Activated naive CD8-positive, alpha-beta T cell treated with anti-CD3 and anti-CD28 coated beads, Interleukin-2, amount 50 U/mL, for 16 hours (primary cell): ENCODE measurements at places on chromosomes 2 and 18.

DNA sequence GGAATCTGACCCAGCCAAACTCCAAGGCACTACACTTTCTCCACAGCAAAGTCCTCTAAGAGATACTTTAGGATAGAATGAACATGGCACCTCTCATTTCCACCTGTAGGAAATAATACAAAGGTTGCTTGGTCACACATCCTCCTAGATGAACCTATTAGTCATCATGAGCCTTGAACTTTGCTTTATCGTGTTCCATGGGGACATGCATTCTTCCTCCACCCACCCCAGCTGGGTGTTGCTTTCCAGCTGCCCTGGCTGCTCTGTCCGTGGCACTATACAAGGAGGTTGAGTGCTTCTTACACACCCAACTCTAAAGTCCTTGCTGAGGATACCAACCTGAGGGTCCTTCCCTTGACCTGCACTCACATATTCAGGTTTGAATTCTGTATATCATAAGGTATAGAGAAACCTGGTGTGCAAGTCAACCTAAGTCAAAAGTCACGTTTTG is 52.7 kb downstream of the SPRED2 start:
- no peak for DNase-seq

DNA sequence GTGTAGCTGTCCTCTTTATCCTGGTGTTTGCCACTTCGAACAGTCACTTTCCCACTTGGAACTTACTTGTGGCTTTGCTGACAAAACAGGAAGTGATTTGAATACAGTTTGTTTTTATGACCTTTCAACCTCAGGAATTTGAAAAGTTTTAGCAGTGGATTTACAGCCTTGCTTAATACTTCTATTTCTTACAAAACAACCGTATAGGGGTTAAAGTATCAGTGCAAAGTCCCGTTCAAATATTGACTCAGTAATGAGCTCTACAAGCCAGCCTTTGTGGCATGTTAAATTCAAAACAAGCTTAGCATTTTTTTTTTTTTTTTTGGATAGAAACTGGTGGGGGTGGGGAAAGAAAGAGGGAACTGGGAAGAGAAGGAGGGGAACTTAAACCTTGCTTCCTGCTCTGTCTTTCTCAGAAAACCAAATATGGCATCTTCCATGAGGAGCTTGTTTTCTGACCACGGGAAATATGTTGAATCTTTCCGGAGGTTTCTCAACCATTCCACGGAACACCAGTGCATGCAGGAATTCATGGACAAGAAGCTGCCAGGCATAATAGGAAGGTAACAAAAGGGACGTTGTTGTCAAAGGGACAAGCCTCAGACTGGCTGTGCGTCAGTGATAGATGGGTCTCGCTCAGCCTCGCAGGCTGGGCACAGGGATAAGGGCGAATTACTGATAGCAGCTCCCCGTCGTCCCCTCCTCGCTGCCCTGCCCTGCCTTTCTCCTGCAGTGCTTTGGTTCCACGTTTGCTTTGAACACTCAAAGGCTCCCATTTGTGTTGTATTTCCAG is at the start of gene HNMT:
Gene HNMT (plus strand): TSS at position 408 of the 793 bp plus-strand sequence. CDS start 19 bp downstream, at position 427.
- no peak for DNase-seq

DNA sequence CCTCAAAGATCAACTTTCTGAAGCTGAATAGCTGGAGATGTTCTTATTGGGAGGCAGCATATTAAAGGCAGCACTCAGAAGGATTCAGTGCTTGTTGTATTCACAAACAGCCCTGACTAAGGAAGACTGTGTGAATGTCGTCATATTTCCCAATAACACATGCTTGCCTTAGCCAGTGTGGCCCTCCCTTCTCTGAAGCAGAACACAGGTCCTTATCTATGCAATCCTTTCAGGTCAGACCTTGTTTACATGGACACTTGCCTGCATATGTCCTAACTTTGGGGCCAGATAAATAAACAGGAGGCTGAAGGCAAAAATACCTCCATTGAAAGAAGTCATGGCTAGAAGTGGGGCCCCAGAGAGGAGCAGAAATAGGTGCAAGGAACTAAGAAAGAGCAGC is 97.2 kb downstream of the SLC4A3 start:
- DNase-seq = no peak

GRCh38 chr2:3951131-3951954 is 248.0 kb downstream of the DCDC2C start:
- no peak for DNase-seq

DNA sequence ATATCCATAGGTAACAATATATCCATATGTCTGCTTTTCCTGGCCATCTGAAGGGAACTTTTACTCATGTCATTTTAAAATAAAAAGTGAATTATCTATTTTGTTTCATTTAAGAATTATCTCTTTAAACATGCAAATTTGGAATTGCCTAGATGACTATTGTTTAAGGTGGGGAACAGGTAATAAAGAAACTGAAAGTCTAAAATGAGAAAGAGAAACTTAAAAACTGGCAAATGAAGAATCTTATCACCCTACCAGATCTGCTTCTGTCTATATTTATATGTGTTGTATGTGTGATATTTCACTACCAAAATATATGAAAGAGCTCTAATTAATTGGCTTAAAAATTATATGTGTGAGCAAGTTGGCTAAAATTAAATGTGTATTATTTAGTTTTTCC is 243.2 kb upstream of the KCNH7 start:
- no peak for DNase-seq

- DNase-seq = no peak
Measured at GRCh38 chr18:42675810-42676209, 439.7 kb downstream of the RIT2 start.

DNA sequence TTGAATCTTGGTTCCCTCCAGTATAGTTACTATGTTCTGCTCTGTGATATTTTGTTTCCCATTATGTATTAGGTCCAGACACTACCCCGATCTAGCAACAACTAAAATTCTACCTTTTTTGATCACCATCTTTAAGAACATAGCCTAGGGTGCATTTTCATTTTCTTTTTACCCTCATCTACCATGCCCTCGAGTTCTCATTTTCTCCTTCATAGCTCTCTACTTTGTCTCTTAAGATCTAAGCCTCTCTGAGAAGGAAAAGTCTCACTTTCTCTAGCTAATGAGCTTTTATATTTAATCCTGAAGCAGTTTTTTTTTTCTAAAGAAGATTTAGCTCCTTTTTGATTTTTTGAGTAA is 1089.4 kb upstream of the SLC39A10 start:
- no peak for DNase-seq

DNA sequence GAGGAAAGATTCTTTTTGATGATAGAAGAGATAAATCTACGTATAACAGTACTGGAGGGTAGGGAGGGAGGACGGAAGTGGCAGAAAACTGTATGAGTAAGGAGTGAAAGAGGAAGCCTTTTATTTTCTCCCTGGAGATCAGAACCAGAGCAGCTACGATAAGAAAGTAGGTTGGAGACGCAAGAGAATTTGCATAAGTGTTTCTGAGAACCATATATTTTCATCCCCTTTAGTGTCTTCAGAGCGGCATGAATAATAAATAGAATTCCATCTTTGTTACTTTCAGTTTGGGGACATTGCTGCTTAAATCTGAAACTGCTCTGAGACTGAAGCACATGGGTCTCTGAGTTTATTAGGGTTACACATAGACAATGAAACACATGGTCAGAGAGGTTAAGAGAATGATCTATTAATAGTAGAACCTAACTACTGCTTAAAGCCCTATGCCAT is 230.2 kb upstream of the TNP1 start:
- DNase-seq = no peak

DNA sequence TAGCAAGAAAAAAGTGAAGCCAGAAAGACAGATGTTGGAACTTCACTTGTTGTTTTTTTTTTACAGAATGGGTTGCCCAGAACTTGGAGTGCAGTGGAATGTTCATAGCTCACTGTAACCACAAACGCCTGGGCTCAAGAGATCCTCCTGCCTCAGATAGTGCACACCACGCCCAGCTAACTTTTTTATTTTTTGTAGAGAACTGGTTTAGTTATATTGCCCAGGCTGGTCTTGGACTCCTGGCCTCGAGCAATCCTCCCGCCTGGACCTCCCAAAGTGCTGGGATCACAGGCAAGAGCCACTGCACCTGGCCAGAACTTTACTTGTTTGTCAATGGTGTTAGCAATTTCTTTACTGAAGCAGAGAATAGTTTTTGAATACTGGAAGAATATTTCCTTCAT is 11.9 kb upstream of the ASPRV1 start:
- DNase-seq = no peak

DNA sequence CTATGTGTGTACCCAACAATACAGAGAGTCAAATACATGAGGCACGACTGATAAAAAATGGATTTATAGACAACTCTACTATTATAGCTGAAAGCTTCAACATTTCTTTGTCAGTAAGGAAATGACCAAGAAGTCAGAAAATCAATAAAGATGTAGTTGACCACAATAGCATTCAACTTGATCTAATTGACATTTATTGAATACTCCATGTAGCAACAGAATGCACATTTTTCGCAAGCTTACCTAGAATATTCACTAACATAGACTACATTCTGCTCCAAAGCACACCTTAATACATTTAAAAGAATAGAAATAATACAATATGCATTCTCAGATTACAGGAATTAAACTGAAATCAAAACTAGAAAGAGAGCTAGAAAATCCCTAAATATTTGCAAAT is 49.2 kb upstream of the ZNF804A start:
- no peak for DNase-seq

DNA sequence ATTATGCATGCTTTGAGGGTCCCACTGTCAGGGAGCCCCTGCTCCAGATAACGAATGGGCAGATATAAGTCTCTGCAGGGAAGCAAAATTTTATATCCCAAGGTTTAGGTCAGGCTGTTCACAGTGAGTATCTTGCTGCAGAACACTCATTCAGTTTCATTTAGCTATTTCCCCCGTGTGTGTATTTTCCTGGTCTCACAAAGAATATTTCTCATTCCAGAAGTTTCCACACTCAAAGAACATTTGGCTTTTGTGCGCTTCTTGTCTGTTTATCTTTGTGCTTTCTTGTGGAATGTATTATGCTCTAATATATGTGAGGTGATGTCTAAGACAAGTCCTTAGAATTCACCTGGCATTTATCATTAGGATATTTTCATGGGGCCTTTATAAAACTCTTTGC is 140.4 kb upstream of the MMADHC start:
- DNase-seq = no peak

DNA sequence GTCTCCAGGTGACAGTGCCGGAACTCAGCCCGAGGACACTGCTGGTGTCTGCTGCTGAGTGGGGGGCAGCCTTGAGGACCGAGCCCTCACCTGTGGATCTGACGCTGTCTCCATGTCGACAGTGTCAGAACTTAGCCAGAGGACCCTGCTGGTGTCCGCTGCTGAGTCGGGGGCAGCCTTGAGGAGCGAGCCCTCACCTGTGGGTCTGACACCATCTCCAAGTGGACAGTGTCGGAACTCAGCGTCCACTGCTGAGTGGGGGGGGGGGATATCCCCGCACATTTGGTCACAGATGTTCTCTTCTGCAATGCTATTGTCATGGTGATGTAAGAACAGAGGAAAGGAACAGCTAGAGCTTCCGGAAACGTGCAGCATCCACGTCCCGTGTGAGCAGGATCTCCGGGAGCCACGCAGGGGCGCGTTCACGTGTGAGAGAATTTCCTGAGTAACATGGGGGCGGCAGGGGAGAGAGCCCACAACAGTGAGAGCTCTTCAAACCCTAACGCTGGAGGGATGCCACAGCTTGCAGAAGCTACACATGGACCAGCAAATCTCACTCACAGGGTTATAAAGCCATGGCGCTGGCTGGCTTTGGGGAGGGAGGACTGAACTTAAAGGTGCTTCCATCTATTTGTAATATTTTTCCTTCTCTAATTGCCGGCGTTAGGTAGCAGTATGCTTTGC is 250.7 kb upstream of the SALL3 start:
- no peak for DNase-seq

DNA sequence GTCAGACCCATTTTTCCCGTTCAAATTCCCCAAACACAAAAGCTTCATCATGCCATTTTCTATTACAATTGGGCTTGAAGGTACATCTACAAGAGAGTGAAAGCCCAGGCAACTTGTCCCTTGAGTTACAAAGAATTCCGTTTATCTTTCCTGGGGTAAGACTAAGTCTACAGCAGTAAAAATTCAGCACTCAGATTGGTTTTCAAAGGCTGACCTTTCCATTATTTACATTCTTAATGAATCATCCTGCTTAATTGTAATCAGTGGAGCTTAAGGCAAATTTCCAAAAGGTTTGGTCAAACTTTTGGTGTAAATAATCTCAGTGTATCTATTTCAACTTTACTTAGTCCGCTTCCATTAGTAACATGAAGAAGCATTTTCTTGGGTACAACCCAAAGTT is 33.4 kb upstream of the ST3GAL5 start:
- DNase-seq = no peak

DNA sequence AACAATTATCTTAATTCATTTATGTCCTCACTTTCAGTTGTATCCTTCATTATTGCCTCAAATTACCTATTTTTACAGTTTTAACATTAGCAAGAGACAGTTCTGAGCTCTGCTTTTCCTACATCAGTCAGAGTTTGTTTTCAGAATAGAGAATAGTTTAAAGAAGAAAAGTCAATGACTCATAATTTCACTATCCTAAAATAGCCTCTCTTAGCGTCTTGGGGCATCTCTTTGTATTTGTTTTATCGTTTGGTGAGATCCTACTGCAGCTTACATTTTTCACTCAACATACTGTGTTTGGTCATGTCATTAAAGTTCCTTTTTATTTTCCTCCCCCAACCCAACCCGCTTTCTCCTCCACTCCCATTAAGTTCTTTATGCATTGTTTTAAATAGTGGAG is 3.8 kb downstream of the SEC11C start:
- DNase-seq = no peak

DNA sequence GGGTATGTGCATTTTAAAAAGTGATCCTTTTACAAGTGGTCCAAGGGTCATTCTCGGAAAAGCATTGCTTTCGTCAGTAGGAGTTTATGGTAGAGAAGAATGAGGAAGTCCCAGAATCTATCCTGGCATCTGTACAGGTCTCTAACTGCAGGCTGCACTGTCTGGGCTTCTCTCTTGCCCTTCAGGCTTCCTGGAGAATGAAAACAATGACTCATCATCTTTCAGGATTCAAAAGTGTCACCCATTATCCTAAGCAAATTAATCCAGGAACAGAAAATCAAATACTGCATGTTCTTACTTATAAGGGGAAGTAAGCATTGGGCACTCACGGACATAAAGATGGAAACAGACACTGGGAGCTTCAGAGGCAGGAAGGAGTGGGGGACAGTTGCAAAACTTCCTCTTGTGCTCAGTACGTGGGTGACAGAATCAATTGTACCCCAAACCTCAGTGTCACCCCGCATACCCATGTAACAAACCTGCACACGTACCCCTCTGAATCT is 60.2 kb upstream of the TXNDC2 start:
- DNase-seq = no peak

- DNase-seq = no peak
Measured at GRCh38 chr2:103367877-103368276, 606.0 kb downstream of the TMEM182 start.

GRCh38 chr18:50747849-50748242 is 72.0 kb downstream of the MRO start:
- DNase-seq = no peak

GRCh38 chr2:240250985-240251847 is 110.8 kb upstream of the OTOS start:
- no peak for DNase-seq
